IMR-90 (cell line): ENCODE measurements at places on chromosomes 2 and 18. TPM values are rescaled to one million over a fixed set of nuclear protein-coding genes. Genes with fewer than 3 reads are reported as not detected.
A peak's percentile ranks its signal among the peaks of the same experiment; 100 is the strongest.

DNA sequence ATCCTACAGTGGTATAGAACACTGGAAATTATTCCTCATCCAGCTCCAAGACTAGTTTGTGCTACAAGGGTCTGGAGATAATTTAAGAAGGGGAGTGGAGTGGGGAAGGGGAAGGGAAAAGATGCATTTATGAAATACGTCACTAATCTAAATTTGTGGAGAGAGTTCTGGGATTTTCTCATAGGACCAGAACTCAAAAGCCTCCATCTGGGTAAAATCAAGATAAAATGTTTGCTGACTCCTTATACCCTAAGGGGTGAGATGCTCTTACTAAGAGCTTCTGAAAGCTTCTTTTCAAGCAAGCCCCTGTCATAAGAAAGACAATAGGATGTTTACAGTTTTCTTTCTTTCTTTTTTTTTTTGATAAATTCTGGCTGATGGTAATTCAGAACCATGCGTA is 88.5 kb upstream of the RBMS1 start:
- H3K4me3 ChIP-seq: no peak overlapping the region
- H3K27me3 ChIP-seq: no peaks in the 10 kb centered on the region
- no peak for DNase-seq
- H3K27ac ChIP-seq: no peak overlapping the region; the same call in 1 of the 2 replicates
- H3K36me3 ChIP-seq: no peaks in the 10 kb centered on the region

DNA sequence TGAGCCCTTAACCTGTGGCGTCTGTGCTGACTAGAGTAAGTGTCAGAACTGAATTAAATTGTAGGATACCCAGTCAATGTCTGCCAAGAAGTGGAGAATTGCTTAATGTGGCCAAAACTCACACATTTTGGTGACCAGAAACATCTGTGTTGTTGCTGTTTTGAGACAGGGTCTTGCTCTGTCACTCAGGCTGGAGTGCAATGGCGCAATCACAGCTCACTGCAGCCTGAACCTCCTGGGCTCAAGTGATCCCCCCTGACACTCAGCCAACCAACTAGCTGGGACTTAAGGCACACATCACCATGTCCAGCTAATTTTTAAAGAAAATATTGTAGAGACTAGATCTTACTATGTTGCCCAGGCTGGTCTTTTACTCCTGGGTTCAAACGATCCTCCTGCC is 34.4 kb upstream of the RTN4 start:
- no peak overlapping the region for H3K4me3 ChIP-seq
- no peak for DNase-seq
- H3K27me3 ChIP-seq: no peaks in the 10 kb centered on the region
- H3K36me3 ChIP-seq: no peaks in the 10 kb centered on the region
- peaks cover 5% of the 10 kb centered on the region for H3K4me1 ChIP-seq
- H3K27ac ChIP-seq: no peak overlapping the region

DNA sequence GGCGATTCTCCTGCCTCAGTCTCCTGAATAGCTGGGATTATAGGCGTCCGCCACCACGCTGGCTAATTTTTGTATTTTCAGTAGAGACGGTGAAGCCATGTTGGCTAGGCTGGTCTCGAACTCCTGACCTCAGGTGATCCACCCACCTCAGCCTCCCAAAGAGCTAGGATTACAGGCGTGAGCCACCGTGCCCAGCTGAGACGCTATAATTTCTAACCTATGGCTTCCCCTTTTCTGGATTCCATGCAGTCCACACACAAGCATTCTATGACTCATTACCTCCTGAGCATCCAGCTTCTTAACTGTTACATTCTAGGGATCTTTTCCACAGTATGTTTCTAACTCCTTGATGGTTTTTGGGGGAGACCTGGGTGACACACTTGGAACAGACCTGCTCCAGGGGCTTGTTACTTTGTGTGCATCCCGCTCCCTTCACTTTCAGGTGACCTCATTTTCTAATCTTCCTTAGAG is 11.8 kb upstream of the KCMF1 start:
- H3K27me3 ChIP-seq: no peaks in the 10 kb centered on the region
- H3K36me3 ChIP-seq: peaks cover 4% of the 10 kb centered on the region
- H3K27ac ChIP-seq: peak overlapping the region; percentile 82
- DNase-seq: peak; percentile 90

DNA sequence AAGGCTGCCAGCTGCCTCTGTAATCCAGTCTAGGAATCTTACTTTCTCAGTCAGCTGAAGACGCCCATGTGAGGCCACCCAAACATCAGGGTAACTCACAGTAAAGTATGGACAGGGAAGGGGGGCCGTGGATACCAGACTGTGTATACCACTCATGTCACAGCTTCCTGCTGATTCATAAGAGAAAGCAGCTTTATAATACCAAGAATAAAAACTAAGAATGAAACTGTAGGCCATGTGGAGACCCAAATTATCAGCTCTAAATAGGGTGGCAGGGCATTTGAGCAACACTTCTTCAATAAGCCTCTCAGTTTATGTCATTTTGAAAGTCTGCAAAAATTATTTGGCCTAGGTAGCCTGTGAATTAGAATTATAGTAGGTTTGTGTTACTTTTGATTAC is 115.0 kb upstream of the CDCA7 start:
- peak; percentile 44 for DNase-seq
- H3K36me3 ChIP-seq: peaks cover 12% of the 10 kb centered on the region

- peaks cover 15% of the 10 kb centered on the region for H3K4me1 ChIP-seq
- DNase-seq: no peak
- peak overlapping the region; percentile 81 for H3K4me3 ChIP-seq
- peaks cover 21% of the 10 kb centered on the region for H3K36me3 ChIP-seq
- no peaks in the 10 kb centered on the region for H3K27me3 ChIP-seq
Measured at GRCh38 chr2:240586919-240587800, 626 bp downstream of the CAPN10 start.

GRCh38 chr18:25284281-25284680 is 67.7 kb downstream of the ZNF521 start:
- no peaks in the 10 kb centered on the region for H3K27me3 ChIP-seq
- no peak overlapping the region for H3K4me3 ChIP-seq
- H3K36me3 ChIP-seq: peaks cover 6% of the 10 kb centered on the region
- DNase-seq: no peak

DNA sequence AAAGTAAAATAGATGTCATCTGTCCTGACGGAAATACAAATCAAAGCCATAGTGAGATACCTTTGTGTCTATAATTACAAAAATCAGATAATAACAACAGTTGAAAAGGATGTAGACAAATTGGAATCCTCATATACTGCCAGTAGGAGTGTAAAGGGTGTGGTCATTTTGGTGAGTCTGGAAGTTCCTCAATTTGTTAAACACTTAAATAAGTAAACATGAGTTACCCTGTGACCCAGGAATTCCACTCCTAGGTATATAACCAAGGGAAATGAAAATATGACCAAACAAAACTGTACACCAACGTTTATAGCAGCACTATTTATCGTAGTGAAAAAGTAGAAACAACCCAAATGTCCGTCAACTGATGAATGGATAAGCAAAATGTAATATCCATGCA is 24.0 kb downstream of the R3HDM1 start:
- H3K36me3 ChIP-seq: 0 out of 2 replicates have a peak, but pooled peaks cover 3% of the 10 kb centered on the region
- DNase-seq: no peak
- no peak overlapping the region for H3K27ac ChIP-seq
- no peaks in the 10 kb centered on the region for H3K27me3 ChIP-seq

- no peak for DNase-seq
- no peaks in the 10 kb centered on the region for H3K4me1 ChIP-seq
- H3K27ac ChIP-seq: no peak overlapping the region
- no peaks in the 10 kb centered on the region for H3K27me3 ChIP-seq
- no peaks in the 10 kb centered on the region for H3K36me3 ChIP-seq
Measured at GRCh38 chr18:41630232-41630886, 324.7 kb upstream of the PIK3C3 start.

DNA sequence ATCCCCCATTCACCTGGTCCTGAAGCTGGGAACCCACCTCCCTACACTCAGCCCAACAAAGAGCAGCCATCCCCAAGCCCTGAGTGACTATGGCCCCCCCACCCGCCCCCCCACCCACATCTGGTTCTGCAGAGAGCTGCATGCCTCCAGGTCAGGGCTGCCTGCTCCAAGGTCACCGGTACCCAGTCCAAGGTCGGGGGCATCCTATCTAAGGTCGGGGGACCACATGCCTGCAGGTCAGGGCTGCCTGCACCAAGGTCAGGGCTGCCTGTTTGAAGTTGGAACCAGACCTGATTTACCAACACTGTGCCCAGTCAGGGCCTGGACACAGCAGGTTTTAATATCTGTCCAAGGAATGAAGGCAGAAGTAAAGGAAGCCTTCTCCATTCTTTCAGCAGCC is 66.1 kb upstream of the GPC1 start:
- peaks cover 25% of the 10 kb centered on the region for H3K4me1 ChIP-seq
- no peak overlapping the region for H3K4me3 ChIP-seq
- H3K27me3 ChIP-seq: no peaks in the 10 kb centered on the region
- no peak for DNase-seq
- H3K27ac ChIP-seq: peak overlapping the region; percentile 82

GRCh38 chr2:127138281-127138680 is 31.3 kb upstream of the BIN1 start:
- H3K27ac ChIP-seq: no peak overlapping the region
- H3K27me3 ChIP-seq: peaks cover 11% of the 10 kb centered on the region
- no peak overlapping the region for H3K4me3 ChIP-seq

- no peaks in the 10 kb centered on the region for H3K36me3 ChIP-seq
- H3K4me3 ChIP-seq: no peak overlapping the region
- H3K27me3 ChIP-seq: no peaks in the 10 kb centered on the region
- no peak overlapping the region for H3K27ac ChIP-seq
- H3K4me1 ChIP-seq: no peaks in the 10 kb centered on the region
Measured at GRCh38 chr2:4501525-4501924, 798.1 kb downstream of the DCDC2C start.

DNA sequence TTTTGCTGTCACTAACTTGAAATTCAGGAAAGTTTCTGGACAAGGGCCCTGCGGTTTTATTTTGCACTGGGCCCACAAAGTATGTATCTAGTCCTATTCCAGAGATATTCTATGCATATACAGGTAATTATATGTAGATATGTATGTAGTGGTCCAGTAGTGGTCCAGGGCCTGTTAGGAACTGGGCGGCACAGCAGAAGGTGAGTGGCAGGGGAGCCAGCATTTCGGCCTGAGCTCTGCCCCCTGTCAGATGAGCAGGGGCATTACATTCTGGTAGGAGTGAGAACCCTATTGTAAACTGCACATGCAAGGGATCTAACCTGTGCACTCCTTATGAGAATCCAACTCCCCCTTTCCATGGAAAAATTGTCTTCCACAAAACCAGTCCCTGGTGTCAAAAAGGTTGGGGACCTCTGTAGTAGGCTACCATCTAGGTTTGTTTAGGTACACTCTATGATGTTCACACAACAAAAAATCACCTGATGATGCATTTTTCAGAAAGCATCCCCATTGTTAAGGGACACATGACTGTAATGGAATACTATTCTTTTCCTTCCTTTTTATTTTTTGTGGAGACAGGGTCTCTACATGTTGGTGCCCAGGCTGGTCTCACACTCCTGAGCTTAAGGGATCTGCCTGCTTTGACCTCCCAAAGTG is 2.8 kb upstream of the PPP4R3B start:
- no peaks in the 10 kb centered on the region for H3K27me3 ChIP-seq
- H3K4me1 ChIP-seq: peaks cover 3% of the 10 kb centered on the region

- DNase-seq: no peak
- H3K27me3 ChIP-seq: no peaks in the 10 kb centered on the region
- no peak overlapping the region for H3K4me3 ChIP-seq
- no peaks in the 10 kb centered on the region for H3K36me3 ChIP-seq
- no peak overlapping the region for H3K27ac ChIP-seq
Measured at GRCh38 chr2:133495226-133495625, 73.0 kb downstream of the NCKAP5 start.

Gene ABCG8
- not detected in 2 replicates for total RNA-seq

Gene CIB4
- total RNA-seq: not detected in 2 replicates

Gene GPN1
- total RNA-seq: 53.0 and 63.8 TPM in 2 replicates

Gene NGEF
- total RNA-seq: 1.1 TPM in 2 replicates

Gene SLC23A3
- total RNA-seq: under 0.01 and 0.18 TPM in 2 replicates

Gene KYNU
- total RNA-seq: 2.2 and 2.9 TPM in 2 replicates
